Spinal cord (tissue), 10 donors: ENCODE measurements at places on chromosomes 1 and 21. TPM values are rescaled to one million over a fixed set of nuclear protein-coding genes. Genes with fewer than 3 reads are reported as not detected.
A peak's percentile ranks its signal among the peaks of the same experiment; 100 is the strongest.

DNA sequence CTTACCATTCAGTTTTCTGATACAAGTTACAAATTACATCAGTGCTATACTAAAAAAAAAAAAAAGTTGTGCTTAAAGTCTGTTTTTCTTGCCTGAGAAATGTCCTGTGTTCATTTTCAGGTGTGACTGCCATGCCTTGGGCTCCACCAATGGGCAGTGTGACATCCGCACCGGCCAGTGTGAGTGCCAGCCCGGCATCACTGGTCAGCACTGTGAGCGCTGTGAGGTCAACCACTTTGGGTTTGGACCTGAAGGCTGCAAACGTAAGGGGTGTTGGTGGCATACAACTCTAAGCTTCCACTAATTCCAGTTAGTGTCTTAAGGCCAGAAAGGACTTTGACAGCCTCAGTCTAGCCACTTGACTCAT, 60.1 kb upstream of the LAMC2 start:
- DNase-seq: no peak

- DNase-seq: no peak
These were observed 24.7 kb downstream of the MEF2D start for GRCh38 chr1:156475568-156476500.

DNA sequence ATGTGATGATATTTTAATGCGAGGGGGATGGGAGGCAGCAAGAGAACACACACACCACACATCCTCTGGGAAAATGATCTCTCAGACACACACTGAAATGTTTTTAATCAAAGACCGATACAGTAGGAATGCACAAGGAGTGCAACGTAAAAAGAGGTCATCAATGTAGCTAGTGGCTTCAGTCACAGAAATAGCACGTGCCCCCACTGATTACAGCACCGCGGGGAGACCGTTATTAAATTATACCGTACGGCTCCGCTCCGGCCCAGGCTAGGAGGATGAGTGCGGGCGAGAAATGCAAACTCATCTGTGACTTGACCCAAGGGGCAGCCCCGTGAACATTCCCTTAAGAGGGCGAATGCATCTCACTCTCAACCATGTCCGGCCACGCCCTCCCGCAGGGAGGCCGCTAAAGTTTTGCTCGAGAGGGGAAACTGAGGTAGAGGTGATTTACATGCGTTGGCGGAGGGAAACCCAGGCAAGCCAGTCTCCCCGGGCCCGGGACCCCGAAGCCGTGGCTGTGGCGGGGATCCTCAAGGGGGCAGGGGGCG, 552 bp downstream of the UBR4 start:
- peak; percentile 30 for DNase-seq

- DNase-seq: peak; percentile 22
These were observed 67.2 kb upstream of the SCAF4 start for GRCh38 chr21:31798842-31799704.

DNA sequence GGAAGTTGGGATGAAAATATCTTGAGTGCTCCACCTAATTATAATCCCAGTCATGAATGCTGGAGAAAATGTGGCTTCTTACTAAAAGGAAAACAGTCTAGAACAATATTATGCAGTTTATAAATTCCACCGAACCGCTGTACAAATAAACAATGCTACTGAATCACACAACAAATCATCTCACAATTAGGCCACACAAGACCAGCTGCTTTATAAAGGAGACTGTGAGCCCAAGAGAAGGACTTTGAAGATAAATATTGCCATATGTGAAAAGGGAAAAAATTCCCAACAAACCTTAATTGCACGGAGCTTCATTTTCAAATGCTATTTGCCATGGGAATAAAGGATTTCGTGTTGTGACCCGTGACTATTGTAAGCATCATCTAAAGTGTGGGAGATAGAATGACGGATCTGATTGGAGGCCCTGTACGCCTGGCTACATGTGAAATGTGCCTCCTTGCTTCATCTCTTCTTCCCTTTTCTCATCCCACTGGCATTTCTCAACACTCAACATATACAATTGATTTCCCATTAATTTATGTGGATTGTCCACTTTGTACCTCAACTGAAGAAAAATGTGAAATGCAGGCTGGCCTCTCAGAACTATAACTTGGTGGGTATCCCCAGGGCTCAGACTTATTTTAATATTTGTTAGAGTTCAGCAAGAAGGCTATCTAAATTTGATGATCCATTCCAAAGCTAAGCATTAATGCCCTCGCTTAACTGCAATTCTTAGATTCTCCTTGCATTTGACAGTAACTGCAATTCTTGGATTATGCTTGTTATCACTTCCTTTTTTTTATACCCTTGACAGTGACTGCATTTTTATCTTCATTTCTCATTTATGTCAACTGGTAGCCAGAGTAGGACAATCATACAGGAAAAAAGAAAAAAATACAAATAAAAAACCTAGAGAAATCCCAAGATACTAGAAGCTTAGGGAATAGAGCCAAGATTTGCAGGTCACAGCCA, 122.3 kb downstream of the TGFB2 start:
- DNase-seq: no peak

GRCh38 chr1:44359234-44359935, 4.3 kb upstream of the ERI3 start:
- DNase-seq: peak; percentile 26

DNA sequence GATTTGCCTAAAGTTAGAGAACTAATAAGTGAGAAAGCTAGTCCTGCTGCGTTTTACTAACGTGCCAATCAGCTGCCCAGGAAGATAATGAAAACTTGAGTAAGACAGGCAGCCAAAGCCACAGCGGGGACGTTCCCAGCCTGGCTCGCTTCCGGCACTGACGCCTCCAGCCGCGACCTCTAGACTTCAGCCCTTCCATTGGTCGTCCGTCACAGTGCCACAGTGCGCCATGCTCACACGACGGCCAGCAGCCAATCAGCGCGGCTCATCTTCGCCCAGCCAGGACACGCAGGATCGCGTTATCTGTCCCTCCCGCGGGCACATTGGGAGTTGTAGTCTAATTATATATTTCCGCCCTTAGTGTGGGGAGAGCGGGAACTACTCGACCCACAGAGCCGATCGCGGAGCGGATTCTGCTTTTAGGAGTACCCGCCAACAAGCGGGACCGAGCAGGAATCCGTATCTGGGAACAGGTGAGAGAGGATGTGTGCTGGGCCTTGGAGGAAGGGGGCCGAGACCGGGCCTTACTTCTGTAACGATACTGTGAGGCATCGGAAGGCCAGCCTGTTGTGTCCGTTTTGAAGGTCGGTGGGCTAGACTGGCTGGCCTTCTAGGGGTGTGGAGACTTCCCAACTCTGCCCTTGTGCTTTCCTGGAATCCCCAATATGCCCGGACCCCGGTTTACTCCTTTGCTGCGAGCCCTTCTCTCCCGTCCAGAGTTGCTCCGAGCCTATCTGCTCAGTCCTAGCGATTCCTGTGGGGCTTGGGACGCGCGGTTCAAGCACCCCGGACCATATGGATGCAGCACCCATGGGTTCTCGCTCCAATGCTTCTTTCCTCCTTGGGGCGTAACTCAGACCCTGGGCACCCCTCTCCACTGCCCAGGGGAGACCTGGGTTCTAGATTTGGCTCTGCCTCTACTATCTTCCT, at the start of gene FDPS:
Gene FDPS, plus strand, starts transcription at position 374 of the 930 bp plus-strand sequence. CDS start 924 bp downstream, outside the sequence.
- peak; percentile 98 for DNase-seq

NUAK2 gene
- 1.3 TPM for polyA plus RNA-seq

PCAT6 gene
- polyA plus RNA-seq: 5.9 TPM

ANGPTL3 gene
- 0.18 TPM for polyA plus RNA-seq

CDK18 gene
- 118 TPM for polyA plus RNA-seq
